ENCODE measurements at places on chromosomes 16 and 17.

DNA sequence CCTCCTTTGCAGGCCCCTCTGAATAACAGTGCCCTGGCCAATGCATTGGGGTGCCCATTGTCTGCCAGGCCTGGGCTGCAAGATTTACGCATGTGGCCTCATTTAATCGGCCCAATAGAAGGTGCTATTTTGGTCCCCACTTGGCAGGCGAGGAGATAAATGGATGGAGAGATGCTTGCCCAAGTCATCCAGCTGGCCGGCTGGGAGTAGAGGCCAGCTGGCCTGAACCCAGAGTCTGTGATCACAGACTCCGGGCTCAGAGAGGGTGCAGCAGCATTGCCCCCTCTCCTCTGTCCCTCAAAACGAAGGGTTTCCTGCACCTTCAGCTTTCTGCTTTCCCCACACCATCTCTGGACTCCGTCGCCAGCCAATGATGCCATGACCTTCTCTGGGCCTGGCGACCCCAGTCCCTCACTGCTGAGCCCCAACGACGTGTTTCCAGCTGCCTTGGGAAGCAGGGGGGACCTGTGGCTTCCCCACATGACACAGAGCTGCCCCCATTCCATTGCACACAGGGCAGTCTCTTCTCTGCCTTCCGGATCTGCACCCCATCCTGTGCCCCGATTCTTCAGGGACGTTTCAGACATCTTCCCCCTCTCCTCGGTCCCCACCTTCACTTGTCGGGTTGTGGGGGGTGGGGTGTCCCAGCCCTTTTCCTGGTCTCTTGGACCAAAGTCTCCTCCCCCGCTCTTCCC, 3.5 kb upstream of the ADGRG1 start:
- no peak for DNase-seq

GRCh38 chr17:81426393-81427172, 31.3 kb downstream of the BAHCC1 start:
- no peak for DNase-seq

DNA sequence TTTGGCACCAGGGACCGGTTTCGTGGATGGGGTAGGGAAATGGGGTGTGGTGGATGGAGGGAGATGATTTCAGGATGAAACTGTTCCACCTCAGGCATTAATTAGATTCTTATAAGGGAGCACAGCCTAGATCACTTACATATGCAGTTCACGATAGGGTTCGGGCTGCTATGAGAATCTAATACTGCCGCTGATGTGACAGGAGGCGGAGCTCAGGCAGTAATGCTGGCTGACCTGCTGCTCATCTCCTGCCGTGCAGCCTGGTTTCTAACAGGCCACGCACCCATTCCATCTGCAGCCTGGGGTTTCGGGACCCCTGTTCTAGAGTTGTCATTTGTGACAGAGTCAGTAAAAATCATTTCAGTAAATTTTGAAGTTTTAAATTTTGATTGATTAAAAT, 99.7 kb downstream of the CHD9 start:
- no peak for DNase-seq

DNA sequence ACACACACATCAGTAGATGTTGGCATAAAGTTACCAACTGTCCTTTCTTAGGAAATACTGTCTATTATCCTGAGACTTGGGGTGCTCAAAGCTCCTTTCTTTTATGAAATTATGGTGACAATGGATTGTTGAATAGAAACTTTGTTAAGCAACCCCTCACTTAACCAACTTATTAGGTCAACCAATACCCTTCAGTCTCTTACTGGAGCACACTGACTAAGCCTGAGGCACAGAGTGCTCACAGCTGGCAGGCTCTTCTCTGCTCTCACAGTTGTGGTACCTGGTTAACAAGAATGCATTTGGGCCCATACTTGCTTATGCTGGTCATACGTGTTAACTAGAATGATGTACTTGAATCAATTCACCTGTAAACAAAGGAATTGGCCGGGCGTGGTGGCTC, 24.8 kb downstream of the CD300LF start:
- DNase-seq = no peak

GRCh38 chr16:60755907-60756306, 1280.3 kb downstream of the CDH8 start:
- no peak for DNase-seq

DNA sequence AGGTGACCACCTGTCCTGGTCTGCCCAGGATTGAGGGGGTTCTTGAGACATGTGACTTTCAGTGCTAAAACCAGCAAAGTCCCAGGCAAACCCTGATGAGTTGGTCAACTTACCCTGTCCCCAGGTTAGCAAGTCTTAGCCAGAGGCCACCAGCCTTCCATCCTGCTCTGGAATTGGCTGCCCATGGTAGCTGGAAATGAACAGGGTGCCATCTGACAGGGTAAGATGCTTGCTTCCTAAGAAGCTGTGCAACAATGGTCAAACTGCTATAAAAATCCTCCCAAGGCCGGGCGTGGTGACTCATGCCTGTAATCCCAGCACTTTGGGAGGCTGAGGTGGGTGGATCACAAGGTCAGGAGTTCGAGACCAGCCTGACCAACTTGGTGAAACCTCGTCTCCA, 22.8 kb upstream of the MTMR4 start:
- DNase-seq = no peak

GRCh38 chr16:17340804-17341203, 130.0 kb downstream of the XYLT1 start:
- no peak for DNase-seq

DNA sequence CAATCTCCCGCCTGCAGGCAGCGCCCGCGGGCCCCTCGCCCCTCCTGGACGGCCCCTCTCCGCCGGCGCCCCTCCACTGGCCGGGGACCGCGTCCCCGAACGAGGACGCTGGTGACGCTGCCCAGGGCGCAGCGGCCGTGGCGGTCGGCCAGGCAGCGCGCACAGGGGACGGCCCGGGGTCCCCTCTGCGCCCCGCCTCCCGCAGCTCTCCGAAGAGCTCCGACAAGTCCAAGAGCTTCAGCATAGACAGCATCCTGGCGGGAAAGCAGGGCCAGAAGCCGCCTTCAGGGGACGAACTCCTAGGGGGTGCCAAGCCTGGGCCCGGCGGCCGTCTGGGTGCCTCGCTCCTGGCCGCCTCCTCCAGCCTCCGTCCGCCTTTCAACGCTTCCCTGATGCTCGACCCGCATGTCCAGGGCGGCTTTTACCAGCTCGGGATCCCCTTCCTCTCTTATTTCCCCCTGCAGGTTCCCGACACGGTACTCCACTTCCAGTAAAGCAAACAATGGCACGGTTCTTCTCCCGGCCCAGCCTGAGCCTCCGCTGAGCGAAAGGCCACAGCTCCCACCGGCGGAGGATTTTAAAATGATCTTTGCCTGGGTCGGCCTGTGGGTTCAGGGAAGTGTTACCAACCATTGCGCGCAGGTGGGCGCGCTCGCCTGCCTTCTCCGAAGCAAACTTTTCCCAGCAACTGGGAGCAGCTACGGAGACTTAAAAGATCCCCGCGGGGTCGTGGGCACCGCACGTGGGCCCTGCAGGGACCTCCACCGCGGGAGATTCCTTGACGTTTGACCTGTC, 1.1 kb downstream of the FOXL1 start:
- DNase-seq = no peak

DNA sequence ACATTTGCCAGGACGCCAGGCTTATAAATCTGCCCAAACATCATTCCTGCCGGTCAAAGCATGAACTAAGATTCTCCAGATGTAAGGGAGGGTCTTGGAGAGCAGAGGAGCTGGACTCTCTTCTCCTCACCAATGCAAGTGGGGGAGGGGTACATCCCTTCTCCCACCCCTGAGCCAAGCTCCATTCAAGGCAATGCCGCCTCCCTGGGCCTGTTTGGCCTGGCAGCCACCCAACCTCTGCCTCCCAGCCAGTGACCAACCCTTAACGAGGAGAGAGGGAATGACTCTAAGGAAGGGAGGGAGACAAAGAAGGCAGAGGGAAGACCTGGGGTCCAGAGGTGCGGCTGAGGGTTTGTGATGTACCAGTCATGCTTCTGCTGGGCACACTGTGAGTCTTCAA, 13.8 kb downstream of the C17orf50 start:
- no peak for DNase-seq

DNA sequence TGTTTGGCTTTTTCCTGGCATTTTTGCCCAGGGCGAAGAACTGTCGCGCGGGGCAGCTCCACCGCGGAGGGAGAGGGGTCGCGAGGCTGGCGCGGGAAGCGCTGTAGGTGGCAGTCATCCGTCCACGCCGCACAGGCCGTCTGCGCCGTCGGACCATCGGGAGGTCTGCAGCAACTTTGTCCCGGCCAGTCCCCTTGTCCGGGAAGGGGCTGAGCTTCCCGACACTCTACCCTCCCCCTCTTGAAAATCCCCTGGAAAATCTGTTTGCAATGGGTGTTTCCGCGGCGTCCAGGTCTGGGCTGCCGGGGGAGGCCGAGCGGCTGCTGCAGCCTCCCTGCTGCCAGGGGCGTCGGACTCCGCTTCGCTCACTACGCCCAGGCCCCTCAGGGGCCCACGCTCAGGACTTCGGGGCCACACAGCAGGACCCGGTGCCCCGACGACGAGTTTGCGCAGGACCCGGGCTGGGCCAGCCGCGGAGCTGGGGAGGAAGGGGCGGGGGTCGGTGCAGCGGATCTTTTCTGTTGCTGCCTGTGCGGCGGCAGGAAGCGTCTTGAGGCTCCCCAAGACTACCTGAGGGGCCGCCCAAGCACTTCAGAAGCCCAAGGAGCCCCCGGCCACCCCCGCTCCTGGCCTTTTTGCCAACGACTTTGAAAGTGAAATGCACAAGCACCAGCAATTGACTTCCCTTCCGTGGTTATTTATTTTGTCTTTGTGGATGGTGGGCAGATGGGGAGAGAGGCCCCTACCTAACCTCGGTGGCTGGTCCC, 2.3 kb upstream of the CBX4 start:
- DNase-seq = no peak

DNA sequence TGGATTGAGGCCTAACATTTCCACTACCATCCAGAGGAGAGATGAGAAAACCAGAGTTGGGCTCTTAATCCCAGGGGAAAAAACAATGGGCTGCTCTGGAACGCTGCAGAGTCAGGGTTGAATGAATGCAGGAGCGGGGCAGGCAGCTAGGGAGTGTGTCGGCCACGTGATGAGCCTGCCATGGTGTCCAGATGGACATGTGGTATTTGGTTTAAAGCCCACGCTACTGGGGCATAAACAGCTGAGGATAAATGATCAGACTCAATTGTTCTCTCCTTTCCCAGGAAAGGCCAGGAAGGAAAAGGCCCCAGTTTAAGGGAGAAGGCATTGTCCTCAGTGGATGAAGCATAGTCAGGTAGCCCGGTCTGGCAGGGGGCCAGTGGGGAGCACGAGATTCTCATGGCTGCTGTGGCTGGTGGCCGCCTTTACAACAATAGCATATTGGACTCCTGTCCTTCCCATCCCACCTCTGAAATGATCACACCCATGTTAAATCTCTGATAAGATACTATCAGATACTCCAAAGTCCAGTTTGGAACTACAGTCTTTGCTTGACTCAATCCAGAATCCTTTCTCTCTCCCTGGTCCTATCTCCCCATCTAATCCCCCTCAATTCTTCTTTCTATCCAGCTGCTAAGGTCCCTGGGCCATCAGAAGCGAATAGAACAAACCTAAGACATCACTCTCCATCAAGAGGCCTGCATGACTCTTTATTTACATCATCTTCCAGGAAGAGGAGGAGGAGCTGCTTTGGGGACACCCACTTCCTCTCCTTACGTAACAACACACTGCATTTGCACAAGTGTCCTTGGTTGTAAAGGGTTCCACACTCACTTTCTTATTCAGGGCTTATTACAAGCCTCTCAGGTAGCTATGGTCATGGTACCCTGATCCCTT, 20.4 kb downstream of the CA4 start:
- DNase-seq = no peak

DNA sequence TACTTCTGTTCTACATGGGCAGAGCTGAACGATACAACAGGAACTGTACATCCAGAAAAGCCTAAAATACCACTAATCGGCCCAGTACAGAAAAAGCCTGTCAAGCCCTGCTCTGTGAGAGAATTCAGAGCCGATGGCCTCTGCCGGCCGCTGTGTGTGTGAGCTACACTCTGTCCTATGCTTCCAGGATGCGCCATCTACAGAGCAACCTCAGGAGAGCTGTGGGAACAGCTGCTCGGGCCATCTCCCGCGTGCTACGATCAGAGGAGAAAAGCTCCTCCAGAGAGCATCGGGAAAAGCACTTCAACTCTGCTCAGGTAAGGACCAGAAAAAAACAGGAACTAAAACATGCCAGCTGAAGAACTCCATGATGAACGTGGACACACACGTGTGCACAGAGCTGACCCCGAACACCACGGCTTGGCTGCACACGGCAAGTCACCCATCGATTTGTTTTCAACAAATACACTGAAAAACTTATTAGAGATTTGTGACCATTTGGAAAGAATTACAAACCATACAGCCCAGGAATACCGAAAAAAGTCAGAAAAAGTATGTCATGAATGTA, 115.9 kb downstream of the ANKRD11 start:
- DNase-seq = no peak

DNA sequence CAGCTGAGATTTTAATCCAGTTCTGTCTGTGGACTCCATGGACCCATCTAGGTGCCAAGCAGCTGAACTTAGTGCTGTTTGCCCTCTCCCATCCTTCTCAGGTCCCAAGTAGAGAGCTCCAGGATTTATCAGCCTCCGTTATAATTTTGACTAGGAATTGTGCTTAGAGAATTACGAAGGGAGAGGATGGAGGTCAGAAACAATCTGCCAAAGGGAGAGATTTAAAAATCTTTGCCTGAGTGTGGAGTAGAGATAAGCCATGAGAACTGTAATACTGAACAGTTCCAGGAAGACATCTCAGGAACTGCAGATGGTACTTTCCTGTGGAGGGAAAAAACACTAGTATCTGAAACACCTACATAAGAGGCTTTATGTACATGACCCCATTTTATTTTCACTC, 27.0 kb downstream of the CEP95 start:
- DNase-seq = no peak

GRCh38 chr17:80362428-80363119, 52.4 kb upstream of the ENDOV start:
- DNase-seq = no peak

DNA sequence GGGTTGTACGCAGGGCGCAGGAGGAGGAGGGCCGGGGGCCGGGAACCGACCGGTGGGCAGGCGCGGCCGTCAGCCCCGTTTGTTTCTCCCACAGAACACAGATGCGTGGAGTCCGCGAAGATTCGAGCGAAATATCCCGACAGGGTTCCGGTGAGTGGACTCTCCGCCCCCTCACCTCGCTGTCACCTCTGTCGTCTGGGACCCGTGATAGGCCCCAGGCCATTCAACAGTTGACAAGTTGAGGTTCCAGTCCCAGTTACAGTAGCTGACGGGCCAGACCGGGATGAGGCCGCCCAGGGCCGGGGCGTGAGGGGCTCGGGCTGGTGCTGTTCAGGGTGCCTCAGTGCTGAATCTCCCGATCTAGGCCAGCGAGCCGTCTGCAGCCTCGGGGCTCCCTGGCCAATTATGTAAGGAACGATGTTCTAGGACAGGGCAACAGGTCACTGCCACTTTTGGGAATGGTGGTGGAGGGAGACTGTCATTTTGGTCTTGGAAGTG, 628 bp downstream of the GABARAPL2 start:
- no peak for DNase-seq

- no peak for DNase-seq
Observed at GRCh38 chr16:89420204-89420603, 70.2 kb downstream of the ANKRD11 start.

- DNase-seq = no peak
Observed at GRCh38 chr17:34527136-34527907, 52.1 kb upstream of the TMEM132E start.

Measured in esophagus squamous epithelium (tissue), 5 donors.